ENCODE measurements at places on chromosomes 2 and 18.

DNA sequence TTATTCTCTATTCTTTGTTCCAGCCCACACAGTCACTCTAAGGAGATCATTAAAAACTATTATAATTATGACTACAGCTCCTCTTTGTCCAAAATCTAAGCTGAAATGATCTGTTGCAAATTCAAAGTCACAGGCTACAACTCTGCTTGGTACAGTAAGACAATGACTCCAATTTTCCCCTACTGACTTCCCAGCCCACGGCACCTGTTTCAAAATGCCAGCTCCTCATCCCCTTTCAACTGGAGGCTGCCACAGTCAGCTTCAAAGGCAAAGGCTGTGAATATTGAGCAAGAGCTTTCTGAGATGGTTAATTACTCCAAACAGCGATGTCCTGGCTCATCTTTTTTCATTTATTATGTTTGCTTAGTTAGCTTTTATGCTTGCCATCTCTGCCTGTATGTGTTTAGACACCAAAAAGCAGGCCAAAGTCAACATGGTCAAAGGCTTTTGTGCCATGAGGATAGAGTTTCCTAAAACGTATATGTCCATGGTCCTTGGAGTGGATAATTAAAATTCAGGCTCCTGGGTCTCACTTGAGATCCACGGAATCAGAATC, 141.1 kb downstream of the DOCK10 start:
- DNase-seq, result no peak

DNA sequence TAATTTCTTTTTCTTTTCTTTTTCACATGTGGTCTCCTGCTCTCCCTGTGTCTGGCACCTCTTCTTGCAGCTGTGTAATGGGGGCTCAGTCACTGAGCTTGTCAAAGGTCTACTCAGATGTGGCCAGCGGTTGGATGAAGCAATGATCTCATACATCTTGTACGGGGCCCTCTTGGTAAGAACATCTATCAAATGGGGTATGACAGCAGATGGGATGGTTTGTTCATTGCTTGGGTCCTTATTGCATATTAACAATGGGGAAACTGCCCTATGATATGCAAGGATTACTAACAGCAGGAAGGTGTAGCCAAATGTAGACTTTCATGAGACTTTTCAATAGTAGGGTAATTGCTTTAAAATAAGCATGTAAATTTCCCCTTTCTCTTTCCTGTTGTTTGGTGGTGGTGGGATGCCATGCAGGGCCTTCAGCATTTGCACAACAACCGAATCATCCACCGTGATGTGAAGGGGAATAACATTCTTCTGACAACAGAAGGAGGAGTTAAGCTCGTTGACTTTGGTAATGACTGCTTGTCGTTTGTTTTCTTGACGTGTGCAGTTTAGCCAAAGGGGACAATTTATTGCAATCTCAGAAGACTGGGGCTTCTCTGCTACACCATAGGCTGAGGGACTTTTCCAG, 36.5 kb downstream of the MYO3B start:
- no peak for DNase-seq

DNA sequence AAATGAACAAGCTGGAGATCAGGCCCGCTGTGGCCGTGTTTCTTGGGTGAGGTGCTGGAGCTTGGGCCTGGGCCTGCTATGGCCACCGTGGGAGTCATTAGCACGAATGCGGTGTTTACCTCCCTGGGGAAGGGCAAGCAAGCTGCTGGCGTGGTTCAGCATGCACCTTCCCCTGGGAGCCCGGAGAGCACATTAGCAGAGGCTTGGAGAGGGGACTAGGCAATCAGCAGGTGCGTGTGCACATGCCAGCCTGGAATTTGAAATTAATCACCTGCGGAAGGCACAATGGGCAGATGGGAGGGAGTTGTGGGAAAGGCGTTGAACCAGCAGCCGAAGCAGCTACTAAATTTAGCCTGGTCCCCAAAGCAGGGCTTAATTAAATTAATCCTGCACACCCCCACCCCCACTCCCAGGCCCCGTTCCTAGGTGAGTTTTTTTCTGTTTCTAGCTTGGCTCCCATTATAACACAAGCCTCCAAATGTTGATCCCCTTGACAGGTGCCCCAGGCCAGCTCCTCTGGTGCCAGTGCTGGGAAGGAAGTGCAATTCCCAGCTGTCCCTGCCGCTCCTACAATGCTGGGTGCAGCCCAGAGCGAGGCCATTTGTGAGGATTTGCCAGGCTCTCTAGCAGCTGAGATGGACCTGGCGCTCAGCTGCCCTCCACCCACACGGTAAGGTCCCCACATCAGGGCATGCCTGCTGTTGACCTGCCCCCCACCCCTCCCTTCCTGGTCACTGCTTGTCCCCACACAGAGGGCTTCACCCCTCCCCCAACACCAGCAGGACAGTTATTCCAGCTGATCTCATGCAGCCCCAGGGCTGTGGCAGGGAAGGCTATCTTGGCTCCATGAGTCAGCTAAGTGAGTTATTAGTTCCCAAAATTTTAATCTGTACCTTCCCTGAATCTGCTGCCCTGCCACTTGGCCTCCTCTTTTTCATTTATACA, 115.0 kb downstream of the ZBTB7C start:
- DNase-seq, result no peak

- DNase-seq, result no peak
Observed at GRCh38 chr2:238569507-238570195, 142.9 kb downstream of the ASB1 start.
